ENCODE measurements at places on chromosomes 11 and 22.

DNA sequence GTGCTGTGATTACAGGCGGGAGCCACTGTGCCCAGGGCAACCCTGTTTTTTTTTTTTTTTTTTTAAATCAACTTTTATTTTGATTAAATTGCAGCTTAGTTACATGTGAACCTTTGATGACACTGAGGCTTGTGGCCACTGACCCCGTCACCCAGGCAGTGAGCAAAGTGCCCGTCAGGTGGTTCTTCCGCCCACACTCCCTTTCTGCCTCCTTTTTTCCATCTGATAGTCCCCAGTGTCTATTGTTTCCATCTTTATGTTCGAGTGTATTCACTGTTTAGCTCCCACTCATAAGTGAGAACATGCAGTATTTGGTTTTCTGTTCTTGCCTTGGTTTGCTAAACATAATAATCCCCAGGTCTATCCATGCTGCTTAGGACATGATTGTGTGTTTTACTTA, 110.9 kb upstream of the GRK3 start:
- no peak for DNase-seq

DNA sequence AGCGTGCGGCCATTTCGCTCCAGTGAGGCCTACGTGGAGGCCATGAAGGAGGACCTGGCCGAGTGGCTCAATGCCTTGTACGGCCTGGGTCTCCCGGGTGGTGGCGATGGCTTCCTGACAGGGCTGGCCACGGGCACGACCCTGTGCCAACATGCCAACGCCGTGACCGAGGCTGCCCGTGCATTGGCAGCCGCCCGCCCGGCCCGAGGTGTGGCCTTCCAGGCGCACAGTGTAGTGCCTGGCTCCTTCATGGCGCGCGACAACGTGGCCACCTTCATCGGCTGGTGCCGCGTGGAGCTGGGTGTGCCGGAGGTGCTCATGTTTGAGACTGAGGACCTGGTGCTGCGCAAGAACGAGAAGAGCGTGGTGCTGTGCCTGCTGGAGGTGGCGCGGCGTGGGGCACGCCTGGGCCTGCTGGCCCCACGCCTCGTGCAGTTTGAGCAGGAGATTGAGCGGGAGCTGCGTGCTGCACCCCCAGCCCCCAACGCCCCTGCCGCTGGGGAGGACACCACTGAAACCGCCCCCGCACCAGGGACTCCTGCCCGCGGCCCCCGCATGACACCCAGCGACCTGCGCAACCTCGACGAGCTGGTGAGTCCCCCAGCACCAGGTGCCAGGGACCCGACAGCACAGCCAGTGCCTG, 1.8 kb downstream of the GAS2L1 start:
- DNase-seq: no peak

GRCh38 chr11:113553915-113554314, 78.7 kb upstream of the DRD2 start:
- no peak for DNase-seq

GRCh38 chr11:111561791-111562325, 21.3 kb downstream of the LAYN start:
- no peak for DNase-seq

- no peak for DNase-seq
Observed at GRCh38 chr11:113724778-113725177, 18.7 kb upstream of the TMPRSS5 start.

- DNase-seq: no peak
Observed at GRCh38 chr11:113664981-113665710, 41.0 kb downstream of the TMPRSS5 start.

DNA sequence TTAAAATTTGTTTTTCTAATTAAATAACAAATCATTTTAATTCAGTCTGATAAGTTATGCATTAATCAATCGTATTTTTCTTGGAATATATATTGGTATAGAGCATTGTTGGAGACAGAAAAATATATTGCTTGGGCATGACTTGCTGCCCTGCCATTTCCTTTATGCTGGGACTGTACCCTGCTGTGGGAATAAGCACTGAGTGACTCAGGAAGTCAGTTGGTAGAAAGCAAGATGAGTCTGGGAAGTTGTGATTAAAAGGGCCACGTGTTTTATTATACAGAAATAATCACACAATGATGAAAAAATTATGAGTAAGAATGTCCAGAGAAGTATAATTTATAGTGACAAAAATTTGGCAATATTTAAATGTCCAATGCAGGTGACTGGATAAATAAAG, 139.5 kb downstream of the KIF18A start:
- DNase-seq: no peak

DNA sequence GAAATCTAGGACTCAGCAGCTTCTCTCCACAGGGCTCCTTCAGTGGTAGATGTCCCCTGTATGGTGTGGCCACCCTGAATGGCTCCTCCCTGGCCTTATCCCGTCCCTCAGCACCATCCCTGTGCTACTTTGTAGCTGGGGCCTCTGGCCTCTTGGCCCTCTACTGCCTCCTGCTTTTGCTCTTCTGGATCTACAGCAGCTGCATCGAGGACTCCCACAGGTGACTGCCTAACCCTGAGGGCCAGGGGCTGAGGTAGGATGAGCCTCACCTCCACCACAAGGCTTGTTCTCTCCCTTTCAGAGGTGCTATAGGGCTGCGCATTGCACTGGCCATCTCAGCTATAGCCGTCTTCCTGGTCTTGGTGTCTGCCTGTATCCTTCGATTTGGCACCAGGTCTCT, 1.8 kb downstream of the TMEM179B start:
- no peak for DNase-seq

DNA sequence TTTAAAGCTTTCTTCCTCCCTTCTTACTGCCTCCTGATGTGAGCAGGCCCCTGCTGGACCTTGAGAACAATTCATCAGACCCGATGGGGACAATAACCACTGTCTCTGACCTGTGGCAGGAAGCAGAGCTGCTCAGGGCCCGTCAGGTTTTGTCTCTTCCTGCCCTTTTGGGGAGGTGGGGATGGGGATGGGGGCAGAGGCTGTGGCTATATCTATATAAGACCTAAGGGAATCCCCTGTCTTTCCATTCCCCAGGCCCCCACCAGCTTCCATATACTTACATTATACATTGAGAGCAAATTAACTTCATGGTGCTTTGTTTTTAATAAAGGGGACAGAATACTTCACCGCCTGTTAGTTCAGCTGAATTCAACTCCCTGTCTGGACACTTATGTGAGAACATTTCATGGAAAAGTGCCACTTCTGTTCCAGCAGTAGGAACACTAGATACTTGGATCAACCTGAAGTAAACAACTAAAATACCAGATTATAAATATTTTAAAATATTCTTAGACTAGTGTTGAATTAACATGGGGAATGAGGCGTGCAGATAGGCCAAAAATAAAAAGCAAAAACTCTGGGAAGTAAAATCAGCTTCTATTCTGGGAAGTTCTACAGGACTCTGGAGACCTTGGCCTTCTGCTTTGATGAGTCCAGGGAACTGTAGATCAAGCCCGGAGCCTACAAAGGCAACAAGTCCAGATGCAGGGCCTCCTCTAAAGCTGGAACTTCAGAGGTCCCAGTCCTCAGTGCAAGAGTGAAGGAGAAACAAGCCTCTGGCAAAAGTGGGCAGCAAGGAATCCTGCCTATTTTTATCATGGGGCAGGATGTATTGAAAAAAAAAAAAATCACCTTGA, 11.1 kb downstream of the ZP1 start:
- DNase-seq: no peak

- no peak for DNase-seq
Observed at GRCh38 chr11:33333816-33334215, 76.6 kb downstream of the HIPK3 start.

DNA sequence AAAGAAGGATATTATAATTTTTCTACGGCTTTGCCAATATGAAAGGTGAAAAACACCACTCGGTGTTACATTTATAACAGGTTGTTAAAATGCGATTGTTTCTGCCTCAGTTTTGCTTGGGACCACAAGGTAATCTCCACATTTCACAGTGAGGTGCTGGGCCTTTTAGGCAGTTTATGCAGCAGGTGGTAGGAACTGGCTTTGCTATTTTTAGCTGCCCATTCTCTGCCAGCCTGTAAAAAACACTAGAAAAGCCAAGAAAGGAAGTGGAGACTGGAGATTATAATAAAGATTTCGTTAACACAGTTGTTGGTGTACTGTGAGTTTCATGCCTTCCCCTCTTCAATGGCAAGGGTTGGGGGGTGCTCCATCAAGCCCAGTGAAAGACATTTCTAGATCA, 8.0 kb upstream of the MRPL16 start:
- no peak for DNase-seq

Measured in CD4-positive, alpha-beta T cell treated with Interleukin-1 beta for 1 hour (primary cell).